Activated CD8-positive, alpha-beta memory T cell treated with anti-CD3 and anti-CD28 coated beads for 24 hours (primary cell): ENCODE measurements at places on chromosomes 16 and 17.

GRCh38 chr16:9159839-9160550 lies 68.6 kb downstream of the HAPSTR1 start:
- DNase-seq: peak; percentile 63

DNA sequence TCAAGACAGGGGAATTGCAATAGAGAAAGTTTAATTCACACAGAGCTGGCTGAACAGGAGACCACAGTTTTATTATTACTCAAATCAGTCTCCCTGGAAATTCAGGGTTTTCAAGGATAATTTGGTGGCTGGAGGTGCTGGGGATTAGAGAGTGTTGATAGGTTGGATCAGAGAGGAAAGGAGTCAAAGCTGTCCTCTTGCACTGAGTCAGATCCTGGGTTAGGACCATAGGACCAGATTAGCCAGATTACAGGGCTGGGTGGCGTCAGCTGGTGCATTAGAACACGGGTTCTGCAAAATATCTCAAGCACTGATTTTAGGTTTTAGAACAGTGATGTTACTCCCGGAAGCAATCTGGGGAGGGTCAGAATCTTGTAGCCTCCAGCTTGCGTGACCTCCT lies 1.8 kb upstream of the NSMCE1 start:
- DNase-seq: peak; percentile 38

GRCh38 chr16:57592591-57593003 lies 35.8 kb upstream of the ADGRG1 start:
- peak; percentile 90 for DNase-seq

- DNase-seq: no peak
Observed at GRCh38 chr16:24018485-24018884, 182.7 kb downstream of the PRKCB start.

- DNase-seq: no peak
Observed at GRCh38 chr16:79437764-79438751, 162.5 kb downstream of the MAF start.

DNA sequence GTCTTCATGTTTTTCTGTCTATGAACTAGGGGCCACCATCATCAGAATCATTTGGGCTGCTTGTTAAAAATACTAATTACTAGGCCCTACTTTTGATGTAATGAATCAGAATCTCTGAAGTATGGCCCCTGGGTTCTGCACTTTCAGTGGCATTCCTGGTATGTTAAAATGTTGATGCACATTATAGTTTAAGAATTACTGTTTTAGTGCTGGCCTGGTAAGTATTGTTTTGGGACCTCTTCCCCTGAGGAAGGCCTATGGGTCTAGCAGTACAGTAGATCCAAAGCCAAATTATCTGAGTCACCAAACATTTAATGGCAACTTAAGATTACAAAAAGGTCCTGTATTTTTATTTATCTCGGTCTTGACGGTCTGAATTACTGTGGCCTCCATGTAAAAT lies 58.8 kb downstream of the AP2B1 start:
- DNase-seq: no peak

DNA sequence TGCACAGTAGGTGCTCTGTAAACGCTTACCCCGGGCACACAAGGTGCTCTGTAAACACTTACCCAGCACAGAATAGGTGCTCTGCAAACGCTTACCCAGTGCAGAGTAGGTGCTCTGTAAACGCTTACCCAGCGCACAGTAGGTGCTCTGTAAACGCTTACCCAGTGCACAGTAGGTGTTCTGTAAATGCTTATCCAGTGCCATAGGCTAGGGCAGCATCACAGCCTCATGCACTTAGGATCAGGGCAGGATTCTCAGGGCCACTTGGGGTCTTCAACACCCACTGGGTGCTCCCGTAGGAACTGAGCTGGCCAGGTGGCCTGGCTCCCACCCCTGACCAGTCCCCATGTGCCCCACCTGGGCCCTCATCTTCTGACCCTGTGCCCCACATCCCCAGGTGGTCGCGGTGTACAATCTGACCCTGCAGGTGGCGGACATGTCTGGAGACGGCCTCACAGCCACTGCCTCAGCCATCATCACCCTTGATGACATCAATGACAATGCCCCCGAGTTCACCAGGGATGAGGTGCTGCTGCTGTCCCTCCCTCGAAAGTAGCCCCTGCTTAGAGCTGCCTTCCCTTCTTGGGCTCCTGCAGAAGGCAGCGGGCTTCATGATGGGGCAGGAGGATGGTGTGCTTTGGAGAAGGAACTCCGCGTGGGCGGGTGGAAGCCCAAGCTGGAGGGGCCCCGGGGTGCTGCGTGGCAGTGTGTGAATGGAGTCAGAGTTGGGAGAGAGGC lies 13.1 kb downstream of the SLC22A31 start:
- no peak for DNase-seq
